ENCODE measurements at places on chromosomes 7 and 10.

GRCh38 chr7:35992436-35992835 lies 160.6 kb upstream of the EEPD1 start:
- no peak for DNase-seq

DNA sequence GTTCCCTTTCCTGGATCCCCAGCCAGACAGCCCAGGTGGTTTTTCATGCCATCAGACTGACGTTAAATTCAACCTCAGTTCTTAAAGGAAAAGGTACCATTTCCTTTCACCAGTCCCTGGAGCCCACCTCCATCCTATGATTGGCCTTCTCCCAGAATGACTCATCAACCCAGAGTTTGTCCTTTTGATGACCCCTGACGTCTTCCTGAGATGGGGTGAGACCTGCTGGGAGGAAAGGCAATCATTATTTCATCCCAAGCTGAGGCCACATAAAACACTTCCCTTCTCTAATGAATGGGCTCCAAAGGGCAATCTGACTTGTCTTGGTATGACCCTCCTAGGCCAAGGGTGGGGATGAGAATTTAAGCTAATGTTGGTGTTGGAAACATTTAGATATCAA lies 750.7 kb downstream of the SUGCT start:
- peak; percentile 48 for DNase-seq

DNA sequence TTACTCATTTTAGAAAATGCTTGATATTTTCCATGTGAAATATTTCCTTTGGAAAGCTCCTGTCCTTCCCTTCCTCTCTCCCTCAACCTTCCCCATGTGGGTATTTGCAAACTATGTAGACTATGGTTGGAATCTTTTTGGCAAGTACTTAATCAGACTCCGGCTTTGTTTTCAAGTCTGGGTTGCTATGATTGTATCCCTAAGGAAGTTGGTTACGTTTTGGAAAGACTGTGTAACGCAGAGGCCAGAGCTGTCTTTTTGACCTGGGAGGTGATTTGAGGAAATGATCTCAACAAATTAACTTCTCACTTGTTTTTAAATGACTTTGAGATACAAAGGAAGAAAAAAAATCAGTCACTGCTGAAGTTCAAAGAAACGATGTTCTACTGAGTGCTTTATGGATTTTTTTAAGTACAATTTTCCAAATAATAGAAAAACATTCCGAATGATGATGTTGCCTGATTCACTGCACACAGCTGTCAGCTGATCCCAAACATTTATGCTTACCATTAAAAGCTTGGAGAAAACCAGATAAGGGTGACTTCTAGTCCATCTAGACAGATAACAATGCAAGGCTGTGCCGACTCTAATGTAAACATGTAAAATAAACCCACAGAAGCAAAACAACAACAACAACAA lies 145.5 kb upstream of the CELF2 start:
- peak; percentile 99 for DNase-seq

DNA sequence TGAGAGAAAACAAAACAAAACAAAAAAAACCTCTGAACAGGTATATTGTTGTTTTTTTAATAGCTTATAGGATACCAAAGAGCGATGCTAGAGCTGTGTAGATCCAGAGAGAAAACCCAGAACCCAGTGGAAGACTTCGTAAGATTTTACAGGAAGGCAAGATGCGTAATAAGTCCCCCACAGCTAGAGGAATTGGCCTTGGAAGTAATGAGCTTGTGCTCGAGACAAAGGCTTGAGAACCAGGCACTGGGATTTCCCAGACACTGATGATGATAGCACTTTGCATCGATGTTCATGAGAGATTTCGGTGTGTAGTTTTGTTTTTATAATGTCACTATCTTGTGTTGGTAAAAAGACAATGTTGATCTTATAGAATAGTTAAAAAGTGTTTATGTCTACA lies 821.5 kb upstream of the IGFBP3 start:
- no peak for DNase-seq

- DNase-seq, result no peak
These were observed 31.6 kb upstream of the TMEM72 start for GRCh38 chr10:44879531-44879899.

DNA sequence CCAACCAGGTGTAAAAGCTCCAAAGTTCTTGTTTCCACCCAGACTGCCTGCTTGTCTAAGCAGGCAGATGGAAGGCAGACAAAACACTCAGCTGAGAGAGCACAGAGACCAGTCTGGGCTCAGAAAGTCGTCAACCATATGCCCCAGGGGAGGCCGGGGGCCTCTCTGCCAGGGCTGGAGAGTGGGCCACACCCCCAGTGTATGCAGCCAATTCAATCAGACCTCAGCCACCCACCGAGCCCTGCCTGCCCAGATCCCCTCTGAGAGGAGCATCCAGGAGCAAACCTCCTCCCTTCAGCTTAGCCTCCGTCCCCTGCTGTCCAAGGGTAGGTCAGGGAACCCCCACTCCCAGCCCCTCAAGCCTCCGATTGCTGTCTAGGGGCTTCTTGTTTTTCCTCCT lies 196.3 kb downstream of the LSM5 start:
- DNase-seq, result no peak

GRCh38 chr10:114933588-114933987 lies 4.4 kb upstream of the TRUB1 start:
- no peak for DNase-seq

GRCh38 chr7:11648980-11649379 lies 183.0 kb downstream of the THSD7A start:
- peak; percentile 7 for DNase-seq
